ENCODE measurements at places on chromosomes 2 and 18. TPM values are rescaled to one million over a fixed set of nuclear protein-coding genes. Genes with fewer than 3 reads are reported as not detected.
A peak's percentile ranks its signal among the peaks of the same experiment; 100 is the strongest.

- DNase-seq, result no peak
- H3K4me1 ChIP-seq, result no peaks in the 10 kb centered on the region
- H3K36me3 ChIP-seq, result no peaks in the 10 kb centered on the region
- no peak overlapping the region for H3K4me3 ChIP-seq
- no peak overlapping the region for H3K27ac ChIP-seq
Observed at GRCh38 chr2:147141930-147142329, 702.9 kb upstream of the ACVR2A start.

The ADD2 gene
- total RNA-seq, result 373 TPM

GRCh38 chr2:32008805-32009515 is 1.8 kb downstream of the MEMO1 start:
- H3K27me3 ChIP-seq, result peaks cover 8% of the 10 kb centered on the region
- peak overlapping the region; percentile 87 for H3K4me3 ChIP-seq
- peak overlapping the region; percentile 94 for H3K27ac ChIP-seq
- H3K4me1 ChIP-seq, result peaks cover 3% of the 10 kb centered on the region
- DNase-seq, result no peak

- no peak overlapping the region for H3K27ac ChIP-seq
- H3K27me3 ChIP-seq, result peaks cover 1% of the 10 kb centered on the region
- DNase-seq, result no peak
- no peaks in the 10 kb centered on the region for H3K4me1 ChIP-seq
- no peak overlapping the region for H3K4me3 ChIP-seq
Observed at GRCh38 chr18:74980669-74981068, 228.3 kb downstream of the PTGR3 start.

The KIAA1328 gene
- total RNA-seq, result 9.5 TPM

- H3K27ac ChIP-seq, result no peak overlapping the region
- H3K4me1 ChIP-seq, result peaks cover 5% of the 10 kb centered on the region
- no peak overlapping the region for H3K4me3 ChIP-seq
- H3K36me3 ChIP-seq, result peaks cover 16% of the 10 kb centered on the region
- peaks cover 3% of the 10 kb centered on the region for H3K27me3 ChIP-seq
- DNase-seq, result no peak
Observed at GRCh38 chr2:236503583-236503982, 66.0 kb upstream of the ACKR3 start.

GRCh38 chr2:191664823-191665677 is 12.9 kb upstream of the NABP1 start:
- peaks cover 3% of the 10 kb centered on the region for H3K27me3 ChIP-seq
- H3K4me3 ChIP-seq, result no peak overlapping the region
- H3K4me1 ChIP-seq, result no peaks in the 10 kb centered on the region

DNA sequence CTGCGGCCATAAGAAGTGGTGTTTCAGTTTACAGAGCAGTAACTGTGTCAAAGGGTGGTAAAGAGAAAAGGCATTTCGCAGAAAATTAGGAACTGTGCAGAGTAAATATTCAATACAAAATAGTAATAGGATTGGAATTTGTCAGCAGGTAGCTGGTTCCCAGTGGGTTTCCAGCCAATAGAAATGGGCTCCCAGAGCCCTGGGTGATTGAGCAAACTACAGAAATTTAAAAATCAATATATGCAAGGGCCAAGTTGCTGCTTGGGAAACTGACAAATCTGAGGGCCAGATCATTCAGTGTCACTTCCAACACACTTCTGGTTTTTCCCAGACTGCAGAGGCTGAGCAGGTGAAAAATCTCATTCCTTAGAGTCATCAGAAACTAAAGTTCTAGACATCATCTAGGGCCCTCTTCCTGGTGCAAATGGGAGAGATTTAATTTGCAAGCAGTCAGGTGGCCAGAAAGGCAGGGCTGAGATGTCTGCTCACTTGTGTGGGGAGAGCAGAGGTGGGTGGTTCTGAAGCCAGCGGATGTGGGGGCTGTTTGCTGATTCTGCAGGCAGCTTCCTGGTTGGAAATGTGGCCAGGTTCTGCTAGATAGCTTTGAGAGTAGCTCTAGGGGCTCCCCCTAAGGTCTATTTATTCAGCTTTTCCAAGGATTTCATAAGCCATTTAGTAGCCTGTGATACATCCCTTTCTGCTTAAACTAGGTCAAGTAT is 182.4 kb downstream of the NCK2 start:
- no peak for DNase-seq
- H3K4me1 ChIP-seq, result peaks cover 16% of the 10 kb centered on the region
